ENCODE measurements at places on chromosomes 3 and 15.

GRCh38 chr3:157327018-157327417 is 109.6 kb upstream of the PTX3 start:
- no peak for DNase-seq

GRCh38 chr3:134802428-134803050 is 7.5 kb downstream of the EPHB1 start:
- no peak for DNase-seq

- peak; percentile 96 for DNase-seq
Measured at GRCh38 chr15:84840741-84841429, 23.7 kb downstream of the ALPK3 start.

DNA sequence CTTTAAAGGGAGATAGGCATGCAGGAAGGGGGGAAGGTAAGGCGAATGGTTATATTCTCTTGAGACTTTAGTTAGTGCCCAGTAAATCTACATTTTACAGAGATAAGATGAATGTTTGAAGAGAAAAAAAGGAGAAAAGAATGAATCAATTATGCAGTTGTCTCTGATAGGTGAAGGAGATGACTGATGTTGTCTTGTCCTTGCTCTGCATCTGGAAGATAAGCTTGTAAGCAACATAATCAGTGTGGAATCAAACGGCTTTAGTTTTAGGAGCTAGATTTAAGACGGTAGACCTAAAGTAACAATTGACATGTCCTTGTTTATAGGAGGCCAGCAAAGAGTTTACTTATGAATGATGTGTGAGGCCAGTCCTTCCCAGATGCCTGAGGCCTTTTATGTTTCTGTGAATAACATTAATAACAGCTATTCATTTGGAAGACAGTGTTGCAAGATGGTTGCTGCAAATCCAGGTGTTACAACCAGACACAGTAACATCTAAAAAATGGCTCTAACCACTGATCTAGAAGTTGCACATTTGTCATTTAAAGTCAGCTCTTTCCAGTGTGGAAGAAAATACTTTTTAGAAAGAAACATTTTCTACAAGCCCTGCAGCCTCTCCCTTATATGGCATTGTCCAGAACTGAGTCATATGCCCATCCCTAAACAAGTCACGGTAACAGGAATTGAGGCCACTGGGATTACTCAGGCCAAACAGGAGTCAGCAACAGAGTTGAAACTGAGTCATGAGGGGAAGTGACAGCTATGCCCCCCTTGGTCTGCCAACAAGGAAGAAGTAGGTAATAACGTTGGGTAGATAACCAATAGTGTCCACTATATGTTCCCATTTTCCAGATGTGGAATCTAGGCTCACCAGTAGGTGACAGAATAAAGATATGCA is 77.5 kb upstream of the FBN1 start:
- DNase-seq = no peak

GRCh38 chr15:101090428-101090790 is 161.4 kb downstream of the CHSY1 start:
- DNase-seq = no peak

DNA sequence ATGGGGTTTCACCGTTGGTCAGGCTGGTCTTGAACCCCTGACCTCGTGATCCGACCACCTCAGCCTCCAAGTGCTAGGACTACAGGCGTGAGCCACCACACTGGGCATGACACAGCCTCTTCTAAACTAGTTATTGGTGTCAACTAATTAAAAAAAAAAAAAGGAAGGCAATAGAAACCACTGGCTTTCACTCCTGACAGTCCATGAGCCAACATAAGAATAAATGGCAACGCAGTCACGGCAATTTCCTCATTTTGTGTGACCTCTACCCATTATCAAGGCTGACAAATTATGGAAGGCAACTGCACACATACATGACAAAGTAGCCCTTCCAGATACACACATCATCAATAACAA is 5.9 kb downstream of the ARHGEF3 start:
- no peak for DNase-seq

DNA sequence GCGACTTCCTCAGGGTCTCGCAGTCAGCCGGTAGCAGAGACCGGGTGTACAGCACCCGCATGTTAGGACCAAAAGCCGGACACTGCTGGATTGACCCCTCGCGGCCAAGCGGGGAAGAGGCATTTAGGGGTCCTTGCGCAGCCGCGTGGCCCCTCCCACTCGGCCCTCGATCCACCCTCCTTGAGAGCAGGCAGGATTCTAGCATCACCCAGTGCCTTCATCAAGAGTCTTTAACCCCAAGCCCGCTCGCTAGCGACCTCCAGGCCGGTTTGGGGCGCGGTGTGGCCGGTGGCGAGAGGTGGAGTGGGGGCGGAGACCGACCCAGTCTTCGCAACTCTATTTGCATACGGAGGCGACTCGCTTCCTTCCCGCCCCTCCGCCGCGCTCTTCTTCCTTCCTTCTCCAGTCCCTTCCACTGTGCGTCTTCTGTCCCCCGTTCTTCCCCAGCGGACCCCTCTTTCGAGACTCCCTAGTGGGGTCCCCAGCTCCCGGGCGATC is at the start of gene ST6GAL1:
ST6GAL1 (plus strand) TSS at position 384 of the 498 bp plus-strand sequence. CDS start 112,178 bp downstream, outside the sequence.
- peak; percentile 91 for DNase-seq

- no peak for DNase-seq
Measured at GRCh38 chr3:31858439-31858838, 122.6 kb downstream of the OSBPL10 start.

- DNase-seq = no peak
Measured at GRCh38 chr3:51779137-51779536, at the start of gene IQCF6. TSS of gene IQCF6 (minus strand) at chr3:51779237. CDS start at chr3:51779224, 13 bp downstream.

- no peak for DNase-seq
Measured at GRCh38 chr3:75171630-75172230, 492.4 kb upstream of the FRG2C start.

DNA sequence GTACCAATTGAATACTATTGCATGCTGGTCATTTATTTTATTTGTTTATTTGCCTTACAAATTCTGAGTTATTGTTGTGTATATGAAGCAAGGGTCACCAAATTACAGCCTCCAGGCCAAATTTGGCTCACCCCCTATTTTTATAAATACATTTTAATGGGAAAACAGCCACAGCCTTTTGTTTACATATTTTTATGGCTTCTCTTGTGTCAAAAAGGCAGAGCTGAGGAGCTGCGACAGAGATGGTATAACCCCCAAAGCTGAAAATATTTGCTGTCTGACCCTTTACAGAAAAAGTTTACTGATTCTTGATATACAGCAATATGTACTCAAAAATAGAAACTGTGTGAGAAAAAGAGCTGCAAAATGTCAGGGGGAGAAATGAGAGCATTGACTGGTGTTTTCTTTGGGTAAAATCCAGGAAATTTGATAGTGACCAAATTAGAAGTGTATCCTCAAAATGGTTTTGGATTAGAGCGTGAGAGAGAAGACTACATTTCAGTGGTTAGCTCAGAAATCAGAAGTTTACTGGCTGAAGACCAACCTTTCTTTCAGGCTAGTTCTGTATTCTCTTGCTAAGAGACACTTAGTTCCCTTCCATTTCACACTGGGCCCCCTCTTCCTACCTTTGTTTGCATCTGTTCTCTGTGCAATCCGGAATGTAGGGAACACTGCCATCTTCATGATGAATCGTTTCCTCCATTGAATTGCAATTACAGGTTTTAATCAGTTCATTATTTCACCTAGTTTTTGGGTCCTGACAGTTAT is 757.8 kb downstream of the AGBL1 start:
- DNase-seq = no peak

- DNase-seq = no peak
Measured at GRCh38 chr3:134693804-134694203, 43.0 kb upstream of the KY start.

DNA sequence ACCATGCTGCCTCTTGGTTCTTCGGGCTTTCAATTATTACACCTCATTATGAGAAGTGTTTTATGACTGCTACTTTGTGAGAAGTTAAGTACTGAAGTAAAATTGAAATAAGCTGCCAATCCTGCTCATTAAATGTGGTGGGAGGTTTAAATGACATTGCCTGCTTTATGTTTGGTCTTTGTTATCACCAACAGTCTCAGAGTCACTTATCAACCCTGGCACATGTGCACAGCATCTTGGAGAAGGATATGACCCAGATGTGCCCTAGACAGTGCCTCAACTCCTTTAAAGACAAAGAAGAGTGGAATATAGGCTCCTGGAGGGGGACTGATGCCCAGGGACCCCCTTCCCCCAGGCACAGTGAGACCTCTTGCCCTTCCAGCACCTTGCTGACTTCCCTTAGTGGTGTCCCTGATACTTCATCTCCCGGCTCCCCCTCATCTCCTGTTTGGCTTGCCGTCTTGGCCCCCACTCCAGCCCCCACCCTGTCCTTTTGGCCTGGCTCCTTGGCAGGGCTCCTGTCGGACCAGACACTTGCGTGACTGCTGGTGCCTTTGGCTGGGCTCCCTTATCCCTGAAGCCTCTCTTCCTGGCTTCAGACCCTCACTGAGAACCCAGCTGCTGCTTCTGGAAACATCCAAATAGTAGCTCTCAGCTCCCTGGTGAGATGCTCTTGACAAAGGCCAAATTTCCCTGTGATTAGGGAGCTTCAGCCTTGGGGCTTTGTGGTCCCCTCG is 39.8 kb downstream of the ARHGAP31 start:
- no peak for DNase-seq

DNA sequence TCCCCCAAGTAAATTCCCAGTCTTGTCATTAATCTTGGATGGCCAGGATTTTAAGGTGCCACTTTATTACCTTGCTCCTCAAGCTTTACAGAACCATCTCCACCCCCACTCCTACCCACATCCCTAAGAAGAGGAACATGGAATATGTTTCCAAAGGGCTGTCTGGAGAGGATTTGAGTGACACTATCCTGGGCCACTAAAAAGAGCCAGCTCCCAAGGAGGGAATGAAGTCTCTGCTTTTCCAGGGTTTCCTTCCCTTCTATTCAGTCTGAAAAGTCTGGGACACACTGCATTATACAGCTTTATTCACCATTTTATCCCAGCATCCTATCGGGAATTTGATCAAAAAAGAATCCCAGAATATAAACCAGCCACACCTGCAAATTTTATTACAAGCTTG is 35.6 kb upstream of the MECOM start:
- no peak for DNase-seq

DNA sequence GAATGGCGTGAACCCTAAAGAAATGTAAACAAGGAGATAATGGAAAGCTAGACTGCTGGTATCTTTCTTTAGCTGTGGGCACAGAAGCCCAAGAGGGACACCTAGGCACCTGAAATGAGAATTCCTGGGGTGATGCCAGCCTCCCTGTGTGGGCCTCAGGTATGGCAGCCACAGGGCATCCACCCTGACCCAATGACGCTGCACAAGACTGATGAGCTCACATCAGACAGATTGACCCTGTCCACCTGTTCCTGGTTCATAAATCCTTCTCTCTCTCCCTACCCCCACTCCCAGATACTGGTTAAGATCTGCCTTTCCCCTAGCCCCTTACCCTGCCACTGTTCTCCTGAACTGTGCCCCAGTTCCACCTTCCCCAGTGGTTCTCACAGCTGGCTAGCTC is 1.5 kb downstream of the GLB1 start:
- DNase-seq = no peak

- DNase-seq = no peak
Measured at GRCh38 chr15:37586011-37586583, 348.3 kb upstream of the TMCO5A start.

DNA sequence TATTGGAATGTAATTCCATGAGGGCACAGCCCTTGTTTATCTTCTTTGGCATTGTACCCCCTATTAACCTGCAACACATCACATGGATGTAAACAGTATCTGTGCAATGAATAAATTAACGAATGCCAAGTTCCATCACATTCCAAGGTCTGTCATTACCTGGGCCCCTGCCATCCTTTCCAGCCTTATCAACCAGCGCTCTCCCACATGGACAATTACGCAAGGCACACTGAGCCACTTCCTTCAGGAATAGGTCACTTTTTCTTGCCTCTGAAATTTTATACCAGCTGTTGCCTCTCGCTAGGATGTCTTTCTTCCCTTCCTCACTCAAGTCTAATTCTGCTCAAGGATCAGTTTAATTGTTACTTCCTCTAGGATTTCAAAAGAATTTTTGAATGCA is 1051.8 kb upstream of the CFAP20DC start:
- DNase-seq = no peak

- no peak for DNase-seq
Measured at GRCh38 chr3:72017311-72017710, 232.4 kb upstream of the PROK2 start.

Data from ascending aorta (tissue), 2 donors.